ENCODE measurements at places on chromosomes 1 and 21.

GRCh38 chr1:166368030-166368429 lies 201.2 kb upstream of the FAM78B start:
- DNase-seq, result no peak

DNA sequence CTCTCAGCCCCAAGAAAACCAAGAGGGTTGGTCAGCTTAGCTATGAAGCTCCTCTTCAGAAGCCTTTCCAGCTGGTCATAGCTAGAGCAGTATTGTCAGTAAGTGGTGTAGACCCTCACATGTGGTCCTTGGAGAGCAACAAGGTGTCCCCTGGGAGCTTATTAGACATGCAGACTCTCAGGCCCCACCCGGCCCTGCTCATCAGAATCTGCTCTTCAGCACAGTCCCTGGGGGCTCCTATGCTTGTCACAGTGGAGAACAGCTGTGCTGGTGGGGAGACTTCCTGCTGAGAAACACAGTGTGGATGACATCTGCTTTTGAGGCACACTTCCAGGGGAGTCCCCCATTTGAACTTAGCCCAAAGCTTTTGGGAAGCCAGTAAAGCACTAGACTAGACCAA lies 21.9 kb upstream of the NEK2 start:
- DNase-seq, result no peak

- no peak for DNase-seq
These were observed 44.1 kb downstream of the CAPZB start for GRCh38 chr1:19441048-19441780.

GRCh38 chr21:32687643-32688345 lies 40.0 kb downstream of the SYNJ1 start:
- no peak for DNase-seq

- DNase-seq, result no peak
These were observed 6.2 kb upstream of the TEX35 start for GRCh38 chr1:178506669-178507068.

DNA sequence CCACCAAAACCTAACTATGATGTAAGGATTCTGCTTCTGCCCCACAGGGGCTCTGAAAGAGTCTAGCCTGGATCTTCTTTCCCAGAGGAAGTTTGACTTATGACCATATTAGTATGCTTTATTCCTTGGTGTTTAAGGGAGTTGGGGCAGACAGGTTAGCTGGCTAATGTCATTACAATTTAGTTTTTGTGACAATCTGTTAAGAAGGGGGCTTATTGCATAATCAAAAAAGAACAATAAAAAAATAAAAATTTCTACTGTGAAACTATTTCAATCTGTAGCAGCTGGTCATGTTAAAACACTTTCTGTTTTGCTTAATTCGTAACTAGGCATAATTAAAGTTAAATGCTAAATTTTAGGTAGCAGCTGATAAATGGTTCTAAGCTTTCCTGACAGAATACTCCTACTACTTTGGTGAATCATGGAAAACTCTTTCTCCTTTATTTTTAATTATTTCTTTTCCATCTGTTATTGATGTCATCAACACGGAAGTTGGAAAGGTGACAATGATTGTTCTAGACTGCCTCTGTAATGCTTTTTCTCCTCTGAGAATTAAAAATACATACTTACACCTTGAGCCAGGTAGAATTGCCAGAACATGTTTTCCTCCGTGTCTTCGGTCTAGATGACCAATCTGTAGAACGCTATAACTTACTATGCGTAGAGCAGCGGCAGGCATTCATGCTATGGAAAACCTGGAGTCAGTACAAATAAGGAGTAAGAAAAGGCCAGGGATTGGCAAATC lies 18.6 kb downstream of the DYRK3 start:
- no peak for DNase-seq

- no peak for DNase-seq
These were observed 8.7 kb upstream of the COL6A1 start for GRCh38 chr21:45972716-45973474.

GRCh38 chr1:210467440-210468043 lies 138.8 kb downstream of the HHAT start:
- DNase-seq, result no peak

- DNase-seq, result no peak
These were observed 247.4 kb downstream of the PTBP2 start for GRCh38 chr1:96968983-96969382.

GRCh38 chr1:231810415-231810814 lies 183.8 kb downstream of the DISC1 start:
- DNase-seq, result no peak

DNA sequence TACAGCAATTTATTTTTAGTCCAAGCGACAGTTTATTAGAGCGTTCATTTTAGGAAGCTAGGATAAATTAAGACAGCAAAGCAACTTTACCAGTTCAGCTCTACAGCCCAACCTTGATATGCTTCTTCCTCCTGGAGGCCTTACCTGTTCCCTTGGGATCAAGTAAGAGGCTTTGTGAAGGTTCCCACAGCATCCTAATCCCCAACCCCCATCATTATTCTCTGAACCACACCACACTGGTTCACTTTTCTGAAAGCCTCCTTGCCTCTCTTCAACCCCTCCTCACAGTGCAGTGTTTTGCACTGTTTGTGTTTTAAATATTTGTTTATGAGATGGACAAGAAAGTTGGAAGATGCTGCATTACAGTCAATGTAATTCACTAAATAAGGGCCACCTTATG lies 126.3 kb upstream of the CXADR start:
- no peak for DNase-seq

GRCh38 chr1:225539575-225539974 lies 111.7 kb upstream of the LBR start:
- DNase-seq, result no peak

- peak; percentile 97 for DNase-seq
These were observed 23.4 kb upstream of the IGSF3 start for GRCh38 chr1:116690849-116691406.

DNA sequence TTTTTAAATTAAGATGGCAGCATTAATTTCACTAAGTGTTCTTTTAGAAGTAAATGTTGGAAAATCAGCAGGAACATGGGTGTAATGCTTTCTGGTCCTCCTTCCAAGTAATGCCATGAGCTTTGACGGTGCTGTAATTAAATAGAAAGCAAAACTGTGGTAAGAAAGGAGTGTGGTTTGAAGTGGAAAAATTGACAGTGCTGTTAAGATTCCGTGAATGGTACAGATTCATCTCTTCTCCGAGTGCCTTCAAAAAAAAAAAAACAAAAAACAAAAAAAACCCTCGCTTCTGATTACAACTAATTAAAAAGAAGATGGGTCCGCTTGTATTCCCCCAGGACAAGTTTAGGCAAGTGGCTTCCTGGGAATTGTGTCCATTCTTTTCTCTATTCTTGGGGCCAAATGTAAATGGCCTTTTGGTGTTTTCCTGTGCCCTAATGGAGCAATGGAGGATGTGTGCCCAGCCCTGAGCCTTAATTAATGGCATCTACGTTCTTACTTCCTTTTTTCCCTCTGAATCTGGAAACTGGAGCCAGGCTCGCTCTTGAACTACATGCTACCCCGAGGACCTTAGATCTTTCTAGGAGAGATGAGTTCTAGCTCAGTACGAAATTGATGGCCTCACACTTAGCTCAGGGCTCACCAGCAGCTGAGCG lies 5.1 kb downstream of the LMO4 start:
- no peak for DNase-seq

DNA sequence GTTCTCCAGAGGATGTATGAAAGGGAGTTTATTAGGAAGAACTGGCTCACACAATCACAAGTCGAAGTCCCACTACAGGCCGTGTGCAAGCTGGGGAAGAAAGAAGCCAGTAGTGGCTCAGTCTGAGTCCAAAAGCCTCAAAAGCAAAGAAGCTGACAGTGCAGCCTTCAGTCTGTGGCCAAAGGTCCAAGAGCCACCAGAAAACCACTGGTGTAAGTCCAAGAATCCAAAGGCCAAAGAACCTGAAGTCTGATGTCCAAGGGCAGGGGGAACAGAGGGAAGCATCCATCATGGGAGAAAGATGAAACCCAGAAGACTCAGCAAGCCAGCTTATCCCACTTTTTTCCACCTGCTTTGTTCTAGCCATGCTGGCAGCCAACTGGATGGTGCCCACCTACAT lies 21.4 kb upstream of the CEP350 start:
- no peak for DNase-seq

- no peak for DNase-seq
These were observed 176.9 kb downstream of the NEK7 start for GRCh38 chr1:198333744-198334143.

DNA sequence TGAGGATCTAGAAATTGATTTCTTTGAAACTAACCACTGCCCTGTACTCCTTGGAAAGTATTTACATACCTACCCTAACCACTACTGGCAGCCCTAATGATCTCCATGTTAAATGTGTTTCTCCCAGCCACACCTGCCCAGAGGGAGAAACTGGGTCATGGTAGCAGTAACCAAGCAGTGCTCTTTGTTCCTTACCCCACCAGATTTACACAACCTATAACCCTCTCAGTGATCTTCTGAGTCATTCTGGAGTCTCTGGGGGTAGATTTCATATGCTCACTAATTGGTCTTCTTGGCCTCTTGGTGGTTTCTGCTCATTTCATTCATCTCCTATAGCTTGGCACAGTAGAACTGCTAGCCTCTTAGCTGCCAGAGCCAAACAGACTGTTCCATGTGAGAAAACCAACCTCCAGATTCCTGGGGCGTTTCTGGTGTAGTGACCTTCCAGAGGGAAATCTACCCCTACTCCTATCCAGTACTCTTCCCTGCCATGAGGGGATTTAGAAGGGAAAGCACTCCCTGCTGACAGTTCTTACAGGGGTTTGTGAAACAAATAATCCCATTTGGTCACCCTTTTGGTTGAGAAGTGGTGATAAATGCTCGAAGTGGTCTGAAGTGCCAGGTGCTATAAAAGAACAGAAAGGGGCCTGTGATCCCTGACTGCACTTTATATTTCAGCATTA lies 36.2 kb upstream of the LRIG2 start:
- no peak for DNase-seq

- no peak for DNase-seq
These were observed 111.0 kb downstream of the GABPA start for GRCh38 chr21:25845729-25846256.

DNA sequence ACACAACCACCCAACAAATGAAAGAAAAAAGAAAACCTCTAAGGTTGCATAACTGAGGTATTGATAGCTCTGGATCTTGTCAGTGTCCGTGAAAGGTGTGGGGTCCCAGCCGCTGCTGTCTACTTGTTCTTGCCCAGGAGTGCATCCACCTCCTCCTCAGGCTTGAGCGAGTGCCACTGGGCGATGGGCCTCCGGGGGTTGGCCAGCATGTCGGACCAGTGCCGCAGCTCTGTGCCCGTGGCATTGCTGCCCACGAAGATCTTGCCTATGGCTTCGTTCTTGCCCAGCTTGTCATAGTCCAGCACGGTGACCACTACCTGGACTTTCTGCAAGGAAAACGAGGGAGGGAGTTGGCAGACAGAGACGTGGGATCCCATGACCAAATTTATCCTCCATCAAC lies 113.6 kb downstream of the SYT2 start:
- DNase-seq, result no peak

- no peak for DNase-seq
These were observed 33.0 kb downstream of the DSCAM start for GRCh38 chr21:40813918-40814317.

All from SK-N-MC (cell line).